Nucleus accumbens (tissue), 56 donors: ENCODE measurements at places on chromosomes 5 and 9.
A peak's percentile ranks its signal among the peaks of the same experiment; 100 is the strongest.

DNA sequence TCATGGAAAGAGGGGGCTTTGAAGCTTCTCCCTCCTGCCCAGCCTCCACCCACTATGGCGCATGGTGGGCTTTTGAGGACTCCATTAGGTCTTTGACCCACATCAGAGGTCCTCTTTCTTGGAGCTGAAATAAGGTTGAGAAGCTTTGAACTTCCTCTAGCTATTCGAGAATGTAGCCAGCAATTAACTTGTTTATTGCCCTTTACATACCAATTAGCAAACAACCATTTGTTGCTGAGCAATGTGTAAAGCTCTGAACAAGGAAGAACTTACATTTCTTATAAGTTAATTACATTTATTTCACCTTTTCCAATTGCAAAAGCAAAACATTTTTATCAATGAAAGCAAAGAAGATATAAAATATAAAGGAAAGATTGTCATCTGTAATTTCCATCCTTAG, 30.5 kb upstream of the FOXB2 start:
- no peak for DNase-seq

- no peak for DNase-seq
Observed at GRCh38 chr9:8346296-8346695, 546.7 kb upstream of the DMAC1 start.

DNA sequence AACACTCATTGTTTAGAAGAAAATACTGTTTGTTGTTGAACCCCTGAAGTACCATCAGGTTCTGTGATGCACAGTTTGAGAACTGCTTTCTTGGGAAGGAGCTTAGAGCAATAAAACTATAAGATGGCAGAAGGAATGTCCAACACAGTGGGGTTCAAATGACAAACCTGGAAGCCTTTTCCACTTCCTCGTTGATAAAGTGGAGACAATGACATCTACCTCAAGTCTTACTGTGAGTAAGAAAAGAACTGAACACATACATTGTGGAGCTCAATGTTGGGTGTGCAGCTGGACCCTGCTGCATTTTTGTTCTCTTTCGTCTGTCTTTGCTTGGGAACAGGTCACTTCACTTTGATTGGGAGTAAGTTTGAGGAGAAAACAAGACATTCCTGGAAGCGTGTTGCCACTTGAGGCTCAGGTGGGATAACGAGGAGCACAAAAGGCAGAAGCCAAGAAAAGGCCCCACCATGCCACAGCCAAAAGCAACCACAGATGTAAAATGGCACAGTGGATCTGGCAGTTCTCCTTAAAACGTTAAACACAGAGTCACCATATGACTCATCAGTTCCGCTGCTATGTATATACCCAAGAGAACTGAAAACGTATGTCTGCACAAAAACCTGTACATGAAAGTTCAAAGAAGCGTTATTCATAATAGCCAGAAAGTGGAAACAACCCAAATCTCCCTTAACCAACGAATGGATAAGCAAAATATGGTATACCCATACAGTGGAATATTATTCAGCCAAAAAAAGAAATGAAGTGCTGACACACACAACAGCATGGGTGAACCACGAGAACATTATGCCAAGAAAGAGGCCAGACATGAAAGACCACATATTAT, 42.9 kb upstream of the SUB1 start:
- no peak for DNase-seq

DNA sequence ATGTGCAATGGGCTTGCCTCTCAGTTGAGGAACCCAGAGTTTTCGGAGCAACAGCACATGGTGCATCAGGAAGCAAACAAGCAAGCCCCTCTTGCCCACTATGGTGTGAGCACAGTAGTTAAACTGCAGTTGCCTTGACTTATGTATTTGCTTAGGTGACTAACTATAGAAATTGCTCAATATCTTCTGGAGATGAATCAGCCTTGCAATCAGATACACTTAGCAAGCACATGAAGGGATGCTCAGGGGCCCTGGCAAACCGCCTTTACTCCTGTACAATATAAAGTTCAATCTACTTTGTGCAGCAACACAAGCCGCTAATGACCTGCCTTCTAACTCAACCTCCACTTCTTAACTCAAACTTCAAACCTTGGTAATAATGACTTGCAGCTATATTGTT, 581.7 kb upstream of the RIOK2 start:
- no peak for DNase-seq

- DNase-seq = peak; percentile 89
Observed at GRCh38 chr9:68779558-68780379, 74.7 kb downstream of the PIP5K1B start.

- no peak for DNase-seq
Observed at GRCh38 chr5:179115845-179116524, 55.8 kb downstream of the ZNF354C start.

DNA sequence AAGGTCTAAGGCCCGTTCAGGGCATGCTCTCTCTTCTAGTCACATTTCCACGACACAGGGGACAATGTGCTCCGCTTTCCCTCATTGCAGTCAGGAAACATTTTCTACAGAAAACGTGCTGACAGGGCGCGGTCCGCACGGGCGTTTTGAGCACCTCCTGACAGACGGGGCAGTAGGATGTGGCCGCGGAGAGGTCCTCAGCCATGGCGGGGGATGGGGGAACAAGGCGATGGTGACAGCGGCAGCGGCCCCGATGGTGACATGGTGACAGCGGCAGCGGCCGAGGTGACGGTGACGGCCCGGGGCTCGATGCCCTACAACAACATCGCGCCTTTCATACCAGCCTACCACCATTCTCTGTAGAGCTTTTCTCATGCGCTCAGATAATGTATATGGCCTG, 4.1 kb downstream of the PLPP1 start:
- DNase-seq = no peak

DNA sequence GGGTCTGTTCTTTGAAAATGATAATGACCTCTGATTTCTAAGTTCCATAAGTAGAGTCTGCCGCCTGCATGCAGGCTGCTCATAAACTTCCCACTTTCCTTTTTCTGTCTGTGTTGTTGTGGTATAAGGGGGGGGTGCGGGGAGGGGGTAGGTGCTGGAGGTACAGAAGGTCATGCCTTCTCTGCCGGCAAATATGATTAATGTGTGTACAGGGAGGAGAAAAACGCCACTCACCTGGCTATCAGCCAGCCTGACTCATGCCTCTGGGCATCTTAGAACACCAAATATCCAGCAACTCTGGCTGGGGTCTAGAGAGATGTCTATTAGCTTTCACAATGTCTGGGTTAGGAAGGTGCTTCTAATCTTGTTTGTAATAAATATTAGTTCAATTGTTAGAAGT, 128.3 kb downstream of the EFNA5 start:
- DNase-seq = no peak

DNA sequence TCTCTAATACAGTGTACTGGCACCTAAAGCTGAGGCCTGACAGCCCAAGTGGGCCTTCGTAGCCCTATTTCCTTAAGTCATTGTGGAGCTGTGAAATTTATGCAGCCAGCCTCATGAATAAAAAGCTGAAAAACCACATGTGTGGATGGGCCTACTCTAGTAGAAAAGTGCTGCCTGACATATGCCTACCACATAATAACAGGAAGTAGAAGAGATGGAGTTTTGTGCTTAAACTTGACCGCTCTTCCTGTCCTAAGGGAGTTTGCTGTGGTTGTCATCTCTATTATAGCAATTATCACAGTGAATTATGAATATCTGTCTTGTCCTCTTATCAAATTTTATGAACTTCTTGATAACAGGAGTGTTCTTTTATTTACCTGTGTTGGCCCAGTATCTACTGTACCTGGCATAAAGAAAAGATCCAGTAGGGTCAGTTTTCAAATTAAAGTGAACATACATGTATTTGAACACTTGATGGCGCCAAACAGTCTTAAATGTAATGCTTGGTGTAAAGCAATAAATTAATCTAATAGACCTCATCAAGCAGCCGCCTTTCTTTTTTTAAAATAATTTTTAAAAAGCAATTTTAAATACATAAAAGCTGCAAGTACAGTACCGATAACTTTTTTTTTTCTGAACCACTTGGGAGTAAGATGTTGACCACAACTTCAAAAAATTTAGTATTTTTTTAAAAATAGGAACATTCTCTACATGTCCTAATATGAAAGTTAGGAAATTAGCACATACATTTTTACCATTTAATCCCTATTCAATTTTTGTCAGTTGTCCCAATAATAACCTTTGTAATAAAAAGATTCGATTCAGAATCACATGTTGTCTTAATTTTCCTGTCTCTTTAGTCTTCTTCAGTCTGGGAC, 51.0 kb downstream of the FKTN start:
- DNase-seq = no peak
